ENCODE measurements at places on chromosomes 3 and 15.

DNA sequence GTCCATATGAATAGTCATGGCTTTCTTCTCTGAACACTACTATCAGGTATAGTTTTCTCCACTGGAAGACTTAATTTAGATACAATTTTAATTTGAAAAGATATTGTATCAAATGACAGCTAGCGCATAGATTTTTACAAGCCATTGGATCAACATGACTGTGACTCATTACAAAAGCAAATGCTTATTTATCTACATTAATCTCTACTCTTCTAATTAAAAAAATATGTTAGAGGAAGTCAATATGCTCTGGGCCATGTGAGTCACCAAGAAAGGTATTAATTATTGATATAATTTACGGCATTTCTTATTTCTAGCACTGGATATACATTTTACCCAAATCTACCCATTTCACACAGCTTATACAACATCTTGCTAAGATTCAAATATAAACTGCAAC is 800.3 kb upstream of the GBE1 start:
- DNase-seq: no peak

- no peak for DNase-seq
Observed at GRCh38 chr15:71781179-71781964, 29.0 kb upstream of the NR2E3 start.

DNA sequence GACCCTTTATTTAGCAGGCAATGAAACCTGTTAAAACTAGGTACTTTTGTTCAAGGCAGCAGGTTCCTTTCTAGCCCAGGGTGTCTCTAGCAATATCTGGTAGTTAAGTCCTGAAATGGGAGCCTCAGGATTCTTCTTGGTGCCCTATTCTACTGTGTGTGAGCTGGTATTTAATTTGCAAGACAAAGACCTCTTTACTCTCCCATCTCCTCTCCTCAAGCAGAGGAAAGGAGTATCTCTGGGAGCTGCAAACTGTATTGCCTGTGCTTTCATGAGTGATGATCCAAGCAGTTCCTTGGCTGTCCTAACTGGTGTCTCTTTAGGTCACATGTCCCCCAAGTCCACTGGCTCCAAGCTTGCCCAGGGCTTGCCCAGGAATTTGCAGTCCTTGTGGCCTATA is 188.2 kb downstream of the SI start:
- DNase-seq: no peak

DNA sequence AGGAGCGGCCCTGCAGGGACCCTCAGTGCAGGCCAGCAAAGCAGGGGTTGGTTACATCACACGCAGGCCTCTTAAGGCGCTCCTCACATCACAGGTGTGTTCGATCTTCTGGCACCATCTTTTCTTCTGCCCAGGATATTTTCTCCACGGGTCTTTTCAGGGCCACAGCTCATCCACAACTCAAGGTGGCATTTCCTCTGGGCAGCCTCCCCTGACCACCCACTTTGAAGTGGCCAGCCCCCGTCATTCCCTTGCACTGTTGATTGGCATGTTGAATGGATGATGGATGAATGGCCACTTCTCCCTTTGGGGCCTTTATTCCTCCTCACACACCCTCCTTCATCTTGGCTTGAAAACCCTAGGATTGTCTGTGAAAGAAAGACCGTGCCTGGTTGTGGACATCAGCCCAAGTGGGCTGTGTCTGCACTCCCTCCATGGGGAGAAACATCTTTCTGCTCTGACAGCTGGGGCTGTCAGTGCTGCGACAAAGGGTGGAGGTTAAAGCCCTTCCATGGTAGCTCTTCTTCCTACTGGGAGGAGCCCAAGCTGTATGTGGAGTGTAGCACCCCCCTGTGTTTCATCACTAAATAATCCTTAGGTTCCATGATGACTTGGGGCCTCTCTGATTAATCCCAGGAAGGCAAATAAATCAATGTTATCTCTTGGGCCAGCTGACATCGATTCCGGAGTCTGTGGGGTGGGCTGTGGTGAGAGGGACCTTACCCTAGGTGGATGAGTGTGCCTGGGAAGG is 102.5 kb downstream of the EPHB1 start:
- DNase-seq: no peak

DNA sequence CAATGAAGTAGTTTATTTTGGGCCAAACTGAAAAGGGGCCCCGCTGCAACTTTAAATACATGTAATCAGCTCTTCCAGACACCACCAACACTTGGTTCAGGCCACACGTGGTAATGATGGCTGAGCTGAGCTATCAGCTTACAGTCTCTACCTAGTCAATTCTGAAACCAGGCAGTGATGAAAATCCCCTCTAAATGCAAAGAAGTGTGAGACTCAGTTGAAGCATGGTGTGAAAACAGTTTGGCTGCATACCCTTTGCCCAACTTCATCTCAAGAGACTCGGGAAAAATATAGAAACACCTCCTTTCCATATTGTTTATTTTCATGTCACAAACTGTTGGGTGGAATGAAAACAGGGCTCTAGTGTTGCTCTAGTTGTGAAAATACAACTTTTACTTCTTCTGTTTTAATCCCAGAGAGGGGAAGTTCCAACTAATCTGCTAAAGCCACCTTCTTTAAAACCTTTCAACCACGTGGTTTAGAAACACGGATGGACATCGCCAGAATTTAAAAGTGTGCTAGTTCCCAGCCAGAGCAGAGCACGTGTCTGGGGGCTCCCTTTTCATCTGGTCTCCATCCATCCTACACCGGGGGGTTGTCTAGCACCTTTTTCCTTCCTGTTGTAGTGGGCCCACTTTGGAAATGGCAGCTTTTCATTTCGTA is 229.1 kb downstream of the EPHB1 start:
- DNase-seq: no peak

GRCh38 chr3:100419406-100419805 is 18.1 kb downstream of the LNP1 start:
- DNase-seq: no peak

GRCh38 chr15:91632981-91633380 is 220.5 kb upstream of the SLCO3A1 start:
- no peak for DNase-seq

DNA sequence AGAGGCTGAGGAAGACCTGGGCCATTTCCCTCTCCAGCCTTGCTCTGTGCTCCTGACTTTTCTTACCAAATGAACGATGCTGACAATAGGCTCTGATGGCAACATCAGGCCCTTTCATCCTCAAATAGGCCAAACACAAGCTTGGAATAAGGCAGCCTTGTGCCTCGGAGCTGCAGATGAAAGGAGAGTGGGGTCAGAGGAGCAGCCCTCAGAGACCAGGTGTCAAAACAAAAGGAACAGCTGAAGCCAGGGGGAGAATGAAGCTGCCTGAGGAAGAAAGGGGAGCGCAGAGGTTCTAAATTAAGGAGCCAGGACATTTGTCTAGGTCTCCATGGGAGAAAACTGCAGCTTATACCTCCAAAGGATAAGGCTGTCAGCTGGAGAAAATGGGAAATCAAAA is 5.1 kb downstream of the BFSP2 start:
- DNase-seq: no peak

DNA sequence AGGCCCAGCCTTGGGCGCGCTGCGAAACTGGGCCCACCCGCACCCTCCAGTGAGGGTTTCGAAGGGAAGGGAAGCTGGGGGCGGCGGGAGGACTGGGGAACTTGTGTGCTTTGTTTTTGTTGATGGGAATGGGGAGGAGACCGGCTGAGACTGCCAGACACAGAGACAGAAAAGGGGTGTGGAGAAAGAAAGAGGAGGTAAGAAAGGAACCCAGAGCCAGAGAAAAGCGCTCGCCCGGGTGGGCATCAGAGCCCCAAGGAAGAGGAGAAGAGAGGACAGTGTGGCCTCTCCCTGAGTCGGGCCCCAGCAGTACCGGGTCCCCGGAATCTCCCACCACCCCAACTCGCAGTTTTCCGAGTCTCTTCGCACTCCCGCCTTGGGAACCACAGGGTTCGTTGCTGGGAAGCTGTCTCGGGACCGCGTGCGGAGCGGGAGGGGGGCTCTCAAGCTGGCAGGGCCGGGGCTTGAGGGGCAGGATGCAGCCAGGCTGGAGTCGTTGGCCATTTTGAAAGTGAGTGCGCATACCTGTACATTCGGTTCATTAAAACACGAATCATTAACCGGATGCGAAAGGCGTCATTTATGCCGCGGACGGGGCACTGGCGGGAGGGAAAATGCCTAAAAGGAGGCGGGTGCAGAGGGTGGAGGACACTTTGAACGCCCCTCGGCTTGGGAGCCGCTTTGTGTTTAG is 3.1 kb downstream of the SKOR1 start:
- DNase-seq: no peak

GRCh38 chr15:72493220-72493619 is 19.1 kb downstream of the ARIH1 start:
- no peak for DNase-seq

DNA sequence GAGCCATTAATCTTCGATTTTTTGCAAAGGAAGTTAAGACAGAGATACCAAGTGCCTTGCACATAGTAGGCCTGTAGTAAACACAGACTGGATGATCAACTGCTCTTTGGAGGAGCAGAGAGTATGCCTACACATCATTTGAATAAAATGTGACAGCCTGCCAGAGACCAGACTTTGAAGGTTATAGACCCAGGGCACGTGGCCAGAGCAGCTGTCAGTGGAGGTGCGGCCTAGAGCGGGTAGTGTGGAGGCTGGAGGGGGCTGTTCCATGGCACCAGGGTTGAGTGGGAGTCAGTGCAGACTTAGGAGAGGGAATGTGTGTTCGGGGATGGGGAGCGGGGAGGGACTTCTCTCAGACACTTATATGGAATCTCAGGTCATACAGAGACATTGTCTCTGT is 80.8 kb downstream of the SMAD3 start:
- DNase-seq: no peak

Data from stimulated activated CD4-positive, alpha-beta T cell treated with anti-CD3 and anti-CD28 coated beads, Interleukin-1b, Interleukin-23, amount 100 ng/mL, for 1 hour (primary cell).